ENCODE measurements at places on chromosomes 3 and 15. TPM values are rescaled to one million over a fixed set of nuclear protein-coding genes. Genes with fewer than 3 reads are reported as not detected.

GRCh38 chr3:132228923-132229322 is 88.3 kb upstream of the ACP3 start:
- no peak for DNase-seq

ANKRD34C gene
- not detected for polyA plus RNA-seq

DNA sequence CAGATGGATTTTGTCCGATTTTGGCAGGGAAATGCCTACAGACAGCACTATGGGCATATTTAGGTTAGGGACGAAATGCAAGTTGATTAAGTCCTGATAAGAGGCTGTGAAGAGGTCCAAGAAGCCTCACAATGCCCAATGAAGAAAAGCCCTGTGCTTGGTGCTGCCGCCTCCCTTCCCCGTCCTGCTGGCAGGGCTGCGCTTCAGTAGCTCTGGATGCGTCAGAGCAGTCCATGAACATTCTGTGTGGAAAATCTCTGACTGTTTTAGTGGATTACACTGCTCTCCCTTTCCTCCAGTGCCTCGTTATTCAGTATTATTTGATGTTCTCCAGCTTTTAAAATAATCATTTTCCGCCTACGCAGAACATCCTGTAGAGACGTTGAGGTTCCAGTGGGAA is 39.6 kb downstream of the MLH1 start:
- DNase-seq = no peak

GRCh38 chr3:69720824-69721223 is 18.4 kb upstream of the MITF start:
- DNase-seq = no peak

DNA sequence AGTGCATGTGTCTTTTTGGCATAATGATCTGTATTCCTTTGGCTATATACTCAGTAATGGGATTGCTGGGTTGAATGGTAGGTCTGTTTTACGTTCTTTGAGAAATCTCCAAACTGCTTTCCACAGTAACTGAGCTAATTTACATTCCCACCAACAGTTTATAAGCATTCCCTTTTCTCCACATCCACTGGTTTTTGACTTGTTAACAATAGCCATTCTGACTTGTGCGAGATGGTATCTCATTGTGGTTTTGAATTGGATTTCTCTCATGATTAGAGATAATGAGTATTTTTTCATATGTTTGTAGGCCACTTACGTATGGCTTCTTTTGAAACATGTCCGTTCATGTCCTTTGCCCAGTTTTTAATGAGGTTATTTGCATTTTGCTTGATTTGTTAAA is 117.7 kb downstream of the CHCHD4 start:
- DNase-seq = no peak

- no peak for DNase-seq
Measured at GRCh38 chr15:85706779-85707518, 87.8 kb downstream of the KLHL25 start.

DNA sequence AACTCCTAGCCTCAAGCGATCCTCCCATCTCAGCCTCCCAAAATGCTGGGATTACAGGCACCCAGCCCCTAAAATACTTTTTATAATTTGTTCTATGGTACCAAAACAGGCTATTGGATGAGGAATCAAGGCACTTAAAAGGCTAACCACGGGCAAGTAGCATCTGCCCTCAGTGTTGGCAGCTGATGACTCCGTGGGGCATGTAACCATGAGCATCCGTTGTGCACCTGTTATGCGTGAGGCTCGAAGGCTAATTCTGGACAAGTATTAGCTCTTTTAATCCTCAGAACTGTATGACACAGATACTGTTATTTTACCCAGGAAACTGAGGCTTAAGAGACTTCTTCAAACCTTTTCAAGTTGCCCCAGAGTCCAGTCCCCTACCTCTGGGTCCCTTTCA is 10.2 kb downstream of the WDR73 start:
- DNase-seq = no peak

DNA sequence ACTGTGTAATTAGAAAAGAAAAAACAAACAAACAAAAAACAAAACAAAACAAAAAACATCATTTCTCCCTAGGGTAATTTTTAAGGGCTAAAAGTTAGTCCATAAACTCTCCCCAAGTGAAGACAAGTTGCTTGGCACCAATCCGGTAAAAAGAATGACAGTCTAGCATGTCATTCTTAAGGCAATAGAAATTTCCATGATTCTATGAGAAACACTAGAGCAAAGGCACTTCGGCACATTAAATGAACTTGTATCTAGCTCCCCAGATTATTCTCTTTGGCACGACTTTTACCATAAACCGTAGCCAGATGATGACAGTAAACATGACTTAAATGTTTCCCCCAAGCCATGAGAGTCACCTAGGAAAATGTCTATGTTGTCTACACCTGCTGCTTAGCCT is 10.1 kb downstream of the COL8A1 start:
- DNase-seq = no peak

DNA sequence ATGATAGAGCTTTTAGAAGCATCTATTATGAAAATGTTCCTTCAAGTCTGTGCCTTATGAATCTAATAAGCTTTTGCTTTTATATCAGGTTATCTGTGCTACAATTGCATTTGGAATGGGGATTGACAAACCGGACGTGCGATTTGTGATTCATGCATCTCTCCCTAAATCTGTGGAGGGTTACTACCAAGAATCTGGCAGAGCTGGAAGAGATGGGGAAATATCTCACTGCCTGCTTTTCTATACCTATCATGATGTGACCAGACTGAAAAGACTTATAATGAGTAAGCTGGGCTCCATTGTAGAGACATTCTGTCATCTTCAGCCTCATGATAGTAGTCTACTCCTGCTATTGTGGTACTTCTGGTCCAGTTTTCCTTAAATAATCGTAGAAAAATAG is 73.4 kb downstream of the BLM start:
- no peak for DNase-seq

DNA sequence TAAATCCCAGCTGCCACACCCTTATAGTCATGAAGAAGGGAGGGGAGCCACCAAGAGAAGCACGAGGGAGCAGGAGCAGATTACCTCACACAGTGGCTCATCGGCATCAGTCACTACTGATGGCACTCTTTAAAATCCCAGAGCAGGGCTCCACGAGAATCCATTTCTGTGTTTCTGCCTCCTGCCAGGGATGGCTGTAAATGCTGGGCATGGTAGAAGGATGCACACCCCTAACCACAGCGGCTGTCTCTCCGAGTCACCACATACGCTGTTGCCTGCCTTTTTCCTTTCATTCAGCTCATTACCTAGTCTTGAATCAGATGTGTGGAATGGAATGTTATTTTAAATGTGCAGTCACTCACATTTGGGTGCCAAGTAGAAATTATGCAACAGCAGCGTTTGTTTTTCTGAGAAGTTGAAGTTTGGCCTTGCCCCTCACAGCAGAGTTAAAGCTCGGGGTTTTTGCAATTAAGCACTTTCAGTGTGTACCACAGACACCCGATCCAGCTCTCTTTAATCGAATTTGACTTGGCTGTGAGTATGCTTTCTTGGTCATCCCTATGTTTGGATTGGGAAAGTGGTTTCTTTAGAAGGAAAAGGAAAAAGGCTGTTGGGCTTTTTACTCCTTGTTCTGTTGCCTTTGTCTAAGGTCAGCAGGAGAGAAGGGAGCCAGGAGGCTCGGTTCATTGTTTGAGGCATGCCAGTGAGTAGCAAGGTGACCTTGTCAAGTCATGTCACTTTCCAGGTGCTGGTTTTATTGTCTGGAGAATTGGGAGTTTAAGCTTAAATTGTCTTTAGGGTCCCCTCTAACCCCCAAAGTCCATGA is 284.2 kb upstream of the TPM1 start:
- DNase-seq = no peak

CTDSPL2 gene
- 43.8 TPM for polyA plus RNA-seq

DNA sequence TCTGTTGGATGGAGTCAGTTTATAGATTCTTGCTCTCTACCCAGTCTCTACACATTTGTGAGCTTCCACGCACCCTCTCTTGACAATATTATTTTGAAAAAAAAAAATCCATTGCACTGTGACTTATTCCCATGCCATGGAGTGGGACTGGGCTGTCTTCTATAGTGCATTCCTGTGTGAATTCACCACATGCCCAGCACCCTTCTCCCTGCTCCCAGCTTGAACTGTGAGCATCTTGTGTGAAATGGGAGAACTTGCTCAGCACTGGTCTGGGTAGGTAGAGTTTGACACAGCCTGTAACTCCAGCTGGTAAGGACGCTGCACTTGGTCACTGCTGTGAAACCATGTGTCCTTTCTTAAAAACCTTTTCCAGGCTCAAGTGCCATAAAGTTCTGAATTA is 91.9 kb downstream of the ARNT2 start:
- DNase-seq = no peak

DNA sequence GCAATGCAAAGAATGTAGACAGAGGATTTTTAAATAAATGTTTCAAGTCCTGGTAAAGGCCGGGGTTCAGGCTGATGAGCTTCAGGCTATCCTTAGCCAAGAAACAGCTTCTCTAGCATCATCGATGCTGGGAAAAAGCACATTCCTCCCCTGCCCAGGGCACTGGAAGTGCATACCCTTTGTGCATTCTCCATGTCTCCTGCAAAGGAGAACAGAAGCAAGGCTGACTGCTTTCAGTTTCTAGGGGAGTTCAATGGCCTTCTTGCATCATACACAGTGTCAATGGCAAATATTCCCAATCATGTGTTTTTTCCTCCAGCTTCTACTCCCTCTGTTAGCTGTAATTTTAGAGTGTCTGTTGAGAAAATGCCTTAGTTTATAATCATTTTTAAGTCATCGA is 59.9 kb downstream of the GPR176 start:
- DNase-seq = no peak

DNA sequence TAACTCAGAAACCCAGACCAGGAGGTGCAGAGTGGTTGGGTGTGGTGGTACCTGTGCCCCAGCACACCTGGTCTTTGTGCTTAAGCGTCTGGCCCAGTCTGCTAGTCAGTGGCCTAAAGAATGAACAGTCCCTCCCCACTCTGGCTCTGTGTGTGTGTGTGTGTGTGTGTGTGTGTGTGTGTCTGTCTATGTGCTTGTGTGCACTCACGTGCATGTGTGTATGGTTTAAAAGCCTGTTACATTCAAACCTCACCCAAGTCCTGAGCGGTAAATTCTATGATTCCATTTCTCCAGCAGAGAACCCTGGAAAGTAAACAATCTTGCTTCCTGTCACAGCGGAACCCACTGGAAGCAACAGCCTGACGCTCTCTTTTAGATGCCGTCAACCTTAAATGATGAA is 34.2 kb downstream of the EDEM1 start:
- DNase-seq = no peak

- DNase-seq = no peak
Measured at GRCh38 chr15:92034227-92034626, 180.7 kb downstream of the SLCO3A1 start.

DNA sequence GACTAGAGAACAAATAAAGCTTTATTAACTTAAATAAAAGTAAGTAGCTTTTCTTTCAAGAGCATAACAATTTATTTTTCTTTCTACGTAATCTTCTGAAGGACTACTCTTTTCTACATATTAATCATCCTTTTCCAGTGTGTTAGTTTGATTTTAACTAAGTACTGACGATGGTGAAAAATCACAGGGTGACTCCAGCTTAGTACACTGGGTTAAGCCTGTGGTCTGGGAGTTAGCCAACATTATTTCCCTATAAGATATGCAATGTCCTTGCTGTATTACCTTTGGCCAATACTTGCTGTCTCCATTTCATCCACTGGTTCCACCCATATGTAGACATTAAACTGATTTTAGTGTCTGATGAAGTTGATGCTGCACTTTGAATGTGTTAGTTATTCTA is 508.6 kb upstream of the SUCLG2 start:
- DNase-seq = no peak

DNA sequence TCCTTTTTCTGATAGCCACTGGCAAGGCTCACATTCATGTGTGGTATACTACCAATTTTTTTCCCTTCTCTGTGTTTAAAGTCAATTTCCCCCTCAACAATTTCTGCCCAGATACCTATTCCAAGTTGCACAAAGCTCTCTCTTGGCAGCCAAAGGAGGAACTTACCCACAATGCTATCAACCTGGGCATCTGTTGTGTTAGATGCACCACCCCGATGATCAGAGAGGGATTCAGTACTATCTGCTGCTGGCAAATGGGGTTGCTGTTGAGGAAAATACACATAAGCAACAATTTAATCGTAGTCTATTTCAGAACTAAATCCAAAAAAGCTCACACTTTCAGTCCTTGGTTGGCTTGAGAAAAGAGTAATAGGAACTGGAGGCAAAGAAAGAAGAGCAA is 46.1 kb downstream of the AAGAB start:
- DNase-seq = no peak

GRCh38 chr3:57709559-57709958 is 16.7 kb upstream of the DENND6A start:
- DNase-seq = no peak

CCDC54 gene
- not detected for polyA plus RNA-seq

EFHB gene
- 0.33 TPM for polyA plus RNA-seq

- DNase-seq = no peak
Measured at GRCh38 chr3:4408958-4409357, 58.1 kb downstream of the SUMF1 start.

HHATL gene
- not detected for polyA plus RNA-seq

DNA sequence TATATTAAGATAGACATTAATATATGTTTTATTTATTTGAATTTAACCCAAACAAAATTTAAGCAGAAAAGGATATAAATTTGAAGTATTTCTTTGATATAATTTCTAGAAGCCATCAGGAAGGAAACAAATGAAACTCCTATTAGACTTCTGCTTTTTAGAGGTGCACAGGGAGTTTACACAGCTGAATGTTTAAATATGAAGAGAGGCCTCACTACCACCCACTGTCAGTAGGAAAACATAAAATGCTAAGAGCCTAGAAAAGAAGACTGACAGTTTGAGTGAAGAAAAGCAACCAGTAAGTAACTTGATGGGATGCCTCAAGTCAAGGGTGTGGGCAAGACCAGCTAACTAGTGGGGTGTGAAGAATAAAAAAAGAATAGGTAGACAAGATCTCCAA is 19.7 kb downstream of the PLSCR2 start:
- DNase-seq = no peak

C3orf33 gene
- 2.5 TPM for polyA plus RNA-seq

GRCh38 chr3:26018889-26019288 is 229.0 kb downstream of the OXSM start:
- no peak for DNase-seq

- no peak for DNase-seq
Measured at GRCh38 chr15:88177451-88177850, 79.1 kb downstream of the NTRK3 start.

GRCh38 chr3:25783661-25784512 is 644 bp upstream of the NGLY1 start:
- DNase-seq = no peak

DNA sequence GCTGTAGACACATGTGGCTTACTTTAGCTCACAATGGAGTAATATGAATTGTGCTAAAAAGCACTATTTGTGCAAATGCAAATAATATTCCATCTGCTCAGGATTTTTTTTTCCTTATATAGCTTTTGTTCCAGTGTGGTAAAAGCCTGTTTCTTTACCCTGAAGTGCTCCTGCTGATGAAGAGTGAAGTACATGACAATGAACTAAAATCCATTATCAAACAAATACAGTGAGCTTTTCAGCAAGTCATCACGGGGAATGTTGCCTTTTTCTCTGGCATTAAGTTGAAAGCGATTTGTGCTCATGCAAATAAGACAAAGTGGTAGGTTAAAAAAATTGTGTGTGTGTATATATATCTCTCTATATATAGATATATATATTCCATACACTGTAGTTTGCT is 28.6 kb upstream of the CCDC39 start:
- DNase-seq = no peak
